Activated naive CD8-positive, alpha-beta T cell treated with anti-CD3 and anti-CD28 coated beads, Interleukin-2, amount 50 U/mL, for 24 hours (primary cell): ENCODE measurements at places on chromosomes 13 and 19.

DNA sequence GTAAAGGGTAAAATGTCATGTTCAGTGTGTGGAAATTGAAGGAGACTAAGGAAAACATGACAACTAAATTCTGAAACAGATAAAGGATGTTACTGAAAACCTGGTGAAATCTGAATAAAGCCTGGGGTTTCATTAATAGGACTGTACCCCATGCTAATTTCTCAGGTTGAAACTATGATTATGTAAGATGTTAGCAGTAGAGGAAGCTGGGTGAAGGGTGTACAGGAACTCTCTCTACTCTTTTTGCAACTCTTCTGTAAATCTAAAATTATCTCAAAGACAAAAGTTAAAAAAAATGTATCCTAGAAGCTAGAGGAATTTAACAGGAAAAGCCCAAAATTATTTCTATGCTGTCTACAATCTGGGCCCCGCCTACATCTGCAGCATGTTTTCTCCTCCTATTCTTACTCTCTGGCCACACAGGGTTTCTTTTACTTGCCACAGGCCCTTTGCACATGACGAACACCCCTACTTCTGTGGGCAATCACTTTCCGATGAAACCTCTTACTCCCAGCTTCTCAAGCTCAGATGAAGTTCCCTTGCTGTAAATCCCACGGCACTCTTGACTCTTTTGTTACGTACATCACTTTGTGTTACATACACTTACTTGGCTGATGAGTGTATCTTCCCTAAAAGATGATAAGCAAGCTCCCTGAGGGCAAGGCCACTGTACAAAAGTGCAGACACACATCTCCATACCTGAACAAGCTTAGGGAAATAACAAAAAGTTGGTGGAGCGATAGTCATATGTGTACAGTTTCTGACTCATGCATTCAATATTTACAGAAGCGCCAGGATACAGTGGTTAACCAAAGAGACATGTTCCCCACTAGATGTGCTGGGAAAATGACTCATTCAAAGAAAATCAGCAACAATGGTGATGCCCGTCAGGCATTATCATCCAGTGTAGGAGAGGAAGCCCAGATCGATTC, 32.6 kb downstream of the RUBCNL start:
- no peak for DNase-seq

DNA sequence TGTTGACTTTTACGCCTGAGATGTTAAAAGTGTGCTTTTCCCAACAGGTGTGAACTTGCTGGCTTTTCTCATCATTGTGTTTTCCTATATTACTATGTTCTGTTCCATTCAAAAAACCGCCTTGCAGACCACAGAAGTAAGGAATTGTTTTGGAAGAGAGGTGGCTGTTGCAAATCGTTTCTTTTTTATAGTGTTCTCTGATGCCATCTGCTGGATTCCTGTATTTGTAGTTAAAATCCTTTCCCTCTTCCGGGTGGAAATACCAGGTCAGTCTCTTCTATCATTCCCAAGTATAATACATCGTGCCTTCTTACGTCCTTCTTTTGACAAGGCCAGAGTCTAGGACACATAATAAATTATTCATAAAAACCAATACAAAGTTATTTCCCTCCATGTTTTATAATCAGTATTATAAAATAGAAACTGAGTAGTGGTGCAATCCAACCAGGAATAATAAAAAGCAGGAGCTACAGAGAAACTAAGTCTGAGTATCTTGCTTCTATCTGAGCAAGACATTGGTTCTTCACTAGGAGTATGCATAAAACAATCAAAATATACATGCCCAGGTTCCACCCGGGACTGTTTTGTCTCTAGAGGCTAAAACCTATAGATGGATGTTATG, 57.9 kb downstream of the RXFP2 start:
- DNase-seq, result no peak

GRCh38 chr19:42363614-42364346, 26.3 kb downstream of the CNFN start:
- no peak for DNase-seq

GRCh38 chr19:46812977-46813838, 24.8 kb upstream of the SLC1A5 start:
- DNase-seq, result no peak

GRCh38 chr13:51583469-51583874, 790 bp upstream of the WDFY2 start:
- no peak for DNase-seq

DNA sequence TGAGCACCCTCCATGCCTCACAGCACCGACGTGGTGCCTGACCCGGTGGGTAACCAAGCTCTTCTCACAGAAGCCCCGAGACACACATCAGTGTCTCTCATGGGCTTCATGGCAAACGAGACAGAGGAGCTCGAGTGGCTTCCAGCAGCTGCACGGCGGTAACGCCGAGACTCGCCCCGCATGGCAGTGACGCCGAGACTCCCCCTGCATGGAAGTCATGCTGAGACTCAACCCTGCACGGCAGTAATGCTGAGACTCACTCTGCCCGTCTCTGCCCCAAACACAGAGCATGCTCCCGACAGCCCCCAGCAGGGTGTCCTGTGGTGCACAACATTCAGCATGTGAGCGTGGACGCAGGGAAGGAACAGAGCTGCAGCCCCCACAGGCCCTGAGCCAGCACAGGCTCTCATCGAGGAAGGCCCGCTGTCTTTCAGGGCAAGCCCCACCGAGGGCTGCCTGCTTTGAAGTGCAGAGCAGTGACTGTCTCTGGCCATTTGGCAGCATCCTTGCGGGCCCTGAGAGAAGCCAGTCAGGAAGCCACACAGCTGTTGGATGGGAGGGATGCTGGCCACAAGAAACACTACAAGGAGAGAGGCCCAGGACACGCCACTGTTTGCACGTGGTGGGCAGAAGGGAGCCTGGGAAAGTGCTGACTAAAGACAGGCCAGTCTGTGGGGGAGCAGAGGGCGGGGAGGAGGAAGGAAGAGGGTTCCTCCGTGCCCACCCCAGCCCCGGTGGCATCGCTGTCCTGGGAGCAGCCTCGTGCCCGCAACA, 9.5 kb downstream of the GAS6 start:
- DNase-seq, result no peak

DNA sequence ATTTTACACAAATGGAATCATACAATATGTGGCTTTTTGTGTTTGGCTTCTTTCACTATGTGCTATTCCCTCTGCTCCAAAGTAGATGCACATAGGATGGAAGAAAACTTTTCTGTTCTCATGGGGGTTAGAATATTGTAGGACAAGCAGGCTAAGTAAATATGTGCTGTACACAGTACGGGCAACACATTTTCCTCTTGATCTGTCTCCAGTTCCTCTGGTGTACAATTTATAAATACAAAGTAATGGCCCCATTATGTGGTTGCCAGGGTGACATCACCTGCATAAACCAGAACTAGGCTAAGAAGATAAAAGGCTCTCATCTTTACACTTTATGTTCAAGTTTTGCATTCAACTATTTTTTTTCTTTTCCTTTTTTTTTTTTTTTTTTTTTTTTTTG, 41.0 kb upstream of the SOX21 start:
- no peak for DNase-seq
